Left renal pelvis (tissue), 4 donors: ENCODE measurements at places on chromosomes 13 and 19. TPM values are rescaled to one million over a fixed set of nuclear protein-coding genes. Genes with fewer than 3 reads are reported as not detected.

DNA sequence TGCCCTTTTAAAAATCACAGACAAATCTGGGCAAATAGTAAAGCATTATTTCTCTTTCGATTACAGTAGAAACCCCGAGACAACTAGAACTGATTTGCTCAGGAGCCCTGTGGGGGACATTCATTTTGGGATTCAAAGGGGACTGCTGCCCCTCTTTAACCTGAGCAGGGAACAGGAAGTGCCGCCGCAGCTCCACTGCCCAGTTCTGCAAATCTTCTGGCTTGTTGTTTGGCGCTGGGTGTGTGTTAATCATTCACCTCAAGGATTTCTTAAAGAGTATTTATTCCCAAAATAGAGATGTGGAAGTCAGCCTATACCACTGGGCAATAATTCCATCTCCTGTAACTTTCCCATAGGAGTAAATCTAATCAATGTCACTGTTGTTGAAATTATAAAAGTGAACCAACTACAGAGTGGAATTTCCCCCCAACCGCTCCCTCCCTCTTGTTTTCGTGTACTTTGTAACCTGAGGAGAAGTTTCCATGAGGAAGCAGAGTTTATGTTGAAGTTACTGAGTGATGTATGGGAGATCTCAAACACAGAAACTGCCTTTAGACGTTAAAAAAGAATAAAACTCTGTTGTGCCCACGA is 515.8 kb downstream of the KLF12 start:
- DNase-seq = peak; percentile 27

DNA sequence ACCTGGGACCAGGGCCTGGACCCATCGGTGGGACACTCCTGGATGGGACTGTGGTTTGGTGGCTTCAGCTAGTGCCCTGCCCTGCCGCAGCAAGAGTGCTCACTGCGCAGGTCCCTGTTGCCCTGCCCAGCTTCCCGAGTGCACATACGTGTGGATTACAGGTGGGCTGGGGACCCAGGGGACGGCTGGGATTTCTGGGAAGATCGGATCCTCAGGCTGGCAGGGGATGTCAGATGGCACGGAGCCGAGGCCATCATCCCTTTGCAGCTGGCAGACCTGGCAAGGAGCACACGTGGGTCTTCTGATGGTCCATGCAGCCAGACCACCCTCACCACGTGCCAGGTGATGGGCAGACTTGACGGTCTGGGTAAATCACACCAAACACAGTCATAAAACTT is 69.3 kb downstream of the CHST8 start:
- no peak for DNase-seq

GRCh38 chr13:53921473-53921872 is 892.9 kb downstream of the OLFM4 start:
- DNase-seq = no peak

GRCh38 chr19:49594993-49595818 is 4.2 kb downstream of the PRR12 start:
- DNase-seq = no peak

ZNF841 gene
- polyA plus RNA-seq = 15.7 TPM

GRCh38 chr19:49533551-49534488 is 6.0 kb downstream of the RCN3 start:
- DNase-seq = no peak

GRCh38 chr13:49740870-49741269 is 49.6 kb upstream of the EBPL start:
- no peak for DNase-seq

GRCh38 chr13:46165485-46166223 is 16.3 kb downstream of the LCP1 start:
- DNase-seq = no peak

DNA sequence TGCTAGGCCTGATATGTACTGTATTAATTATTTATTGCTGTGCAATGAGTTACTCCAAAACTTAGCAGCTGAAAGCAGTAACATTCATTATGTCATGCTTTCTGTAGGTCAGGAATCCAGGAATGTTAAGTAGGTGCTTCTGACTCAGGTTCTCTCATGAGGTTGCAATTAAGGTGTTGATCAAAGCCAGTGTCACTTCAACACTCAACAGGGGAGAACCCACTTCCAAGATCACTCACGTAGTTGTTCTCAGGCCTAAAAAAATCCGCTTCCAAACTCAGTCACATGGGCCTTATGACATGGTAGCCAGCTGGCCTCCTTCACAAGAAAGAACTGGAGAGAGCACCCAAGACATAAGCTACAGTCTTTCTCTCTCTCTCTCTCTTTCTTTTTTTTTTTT is 211.1 kb upstream of the NBEA start:
- DNase-seq = no peak

DNA sequence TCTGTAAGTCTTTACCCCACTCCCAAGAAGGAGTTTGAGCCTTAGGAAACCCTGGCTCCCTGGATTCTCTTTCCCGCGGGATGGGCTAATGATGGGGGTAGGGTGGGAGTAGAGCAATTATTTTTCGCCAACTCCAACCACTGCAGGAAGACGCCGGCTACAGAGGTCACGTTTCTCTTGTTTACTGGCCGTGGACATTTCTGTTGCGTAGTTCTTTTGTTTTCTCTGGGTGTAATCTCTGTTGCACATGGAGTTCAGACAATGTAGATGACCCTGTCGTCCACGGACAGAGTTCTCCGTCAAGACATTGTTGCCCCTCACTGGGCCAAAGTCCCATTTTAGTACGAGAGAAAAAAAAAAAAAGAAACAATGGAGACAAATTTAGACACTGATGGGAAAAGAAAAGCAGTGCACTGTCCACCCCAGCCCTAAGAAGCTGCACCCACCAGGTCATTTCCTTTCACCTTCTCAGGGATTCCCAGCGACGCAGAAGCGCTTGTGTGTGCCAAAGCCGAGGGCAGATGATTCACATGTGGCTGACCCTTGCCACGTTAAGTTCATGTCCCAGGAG is 133.9 kb upstream of the ARGLU1 start:
- no peak for DNase-seq

JAK3 gene
- polyA plus RNA-seq = 3.3 TPM
